ELR (cell line): ENCODE measurements at places on chromosomes 12 and 14.

DNA sequence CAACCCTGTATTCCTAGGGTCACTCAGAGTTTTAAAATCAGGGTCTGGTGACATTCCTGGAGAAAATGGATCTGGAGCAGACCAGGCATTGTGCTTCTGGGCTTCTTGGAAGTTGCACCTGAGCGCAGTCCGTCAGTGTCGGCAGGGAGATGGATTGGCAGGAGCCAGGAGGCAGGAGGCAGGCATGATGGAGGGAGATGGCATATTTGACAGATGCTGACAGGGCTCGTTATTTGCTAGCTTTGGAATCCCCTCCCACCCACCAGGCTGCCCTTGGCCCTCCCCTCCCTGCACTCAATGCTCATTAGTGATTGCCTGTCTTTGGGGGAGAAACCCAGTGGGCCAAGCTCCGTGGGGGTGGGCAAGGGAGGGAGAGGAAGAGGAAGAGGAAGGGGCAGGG is 4.7 kb downstream of the CISTR start:
- DNase-seq: no peak

DNA sequence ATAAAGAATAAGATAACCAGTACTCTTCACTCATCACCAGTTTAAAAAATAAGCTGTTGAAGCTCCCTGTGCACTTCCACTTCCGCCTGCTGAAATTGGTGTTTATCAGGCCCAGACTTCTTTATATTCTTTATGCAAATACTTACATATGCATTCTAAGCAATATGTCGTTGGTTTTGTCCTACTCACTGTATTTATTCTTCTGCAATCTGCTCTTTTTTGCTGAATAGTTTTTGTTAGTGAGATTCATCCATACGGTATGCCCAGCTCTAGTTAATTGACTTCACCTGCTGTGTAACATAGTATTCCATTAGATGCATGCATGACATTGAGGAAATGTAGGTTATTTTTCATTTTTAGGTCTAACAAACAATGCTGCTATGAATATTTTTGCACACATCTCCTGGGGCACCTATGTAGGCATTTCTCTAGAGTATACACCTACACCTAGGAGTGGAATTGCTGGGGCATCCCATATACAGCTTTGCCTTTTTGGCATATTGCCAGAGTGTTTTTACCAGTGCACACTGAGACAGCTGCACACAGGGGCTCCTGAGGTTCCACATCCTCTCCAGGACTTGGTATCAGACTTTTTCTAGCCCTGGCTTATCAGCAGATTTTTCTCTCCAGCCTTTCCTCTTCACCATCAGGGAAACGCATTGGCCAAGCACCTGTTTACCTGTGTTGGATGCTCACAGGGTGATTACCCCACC is 1.0 kb upstream of the NRIP2 start:
- DNase-seq: no peak

DNA sequence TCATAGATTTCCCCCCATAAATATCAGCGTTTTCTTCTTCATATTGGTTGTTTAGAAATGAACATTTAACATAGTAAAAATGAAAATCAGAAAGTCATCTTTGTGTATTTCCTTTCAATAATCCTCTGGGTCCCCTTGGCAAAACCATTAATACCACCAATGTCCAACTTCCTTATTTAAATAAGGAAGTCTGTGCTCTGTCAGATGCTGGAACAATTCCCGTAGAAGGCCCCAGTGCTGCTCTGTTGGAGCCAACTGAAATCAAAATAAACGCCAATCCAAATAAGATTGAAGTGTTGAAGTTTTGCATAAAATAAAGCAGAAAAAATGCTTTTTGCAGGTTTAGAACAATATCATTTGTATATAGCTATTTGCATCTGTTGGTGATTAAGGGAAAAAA is 93.1 kb downstream of the PPM1H start:
- no peak for DNase-seq

GRCh38 chr12:115206801-115207200 is 522.8 kb upstream of the TBX3 start:
- DNase-seq: no peak

- DNase-seq: no peak
These were observed 22.2 kb downstream of the HSD17B6 start for GRCh38 chr12:56785141-56785865.

DNA sequence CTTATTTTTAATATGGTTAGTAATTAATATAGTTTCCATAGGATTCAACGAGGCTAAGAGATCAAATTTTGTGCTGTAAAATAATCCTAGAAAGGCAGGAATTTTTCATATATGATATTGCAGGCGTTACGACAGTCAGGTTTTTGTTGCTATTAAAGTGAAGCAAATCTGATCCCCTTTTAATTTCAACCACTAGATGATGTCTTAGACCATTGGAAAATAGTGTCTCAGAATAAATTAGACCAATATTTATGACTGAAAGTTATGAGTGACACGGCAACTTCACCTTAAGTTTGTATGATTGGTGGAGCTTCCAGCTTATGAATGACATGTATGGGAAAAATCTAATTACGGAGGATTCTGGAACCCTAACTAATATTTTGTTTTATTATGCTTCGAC is 2.5 kb downstream of the TPH2 start:
- DNase-seq: no peak

DNA sequence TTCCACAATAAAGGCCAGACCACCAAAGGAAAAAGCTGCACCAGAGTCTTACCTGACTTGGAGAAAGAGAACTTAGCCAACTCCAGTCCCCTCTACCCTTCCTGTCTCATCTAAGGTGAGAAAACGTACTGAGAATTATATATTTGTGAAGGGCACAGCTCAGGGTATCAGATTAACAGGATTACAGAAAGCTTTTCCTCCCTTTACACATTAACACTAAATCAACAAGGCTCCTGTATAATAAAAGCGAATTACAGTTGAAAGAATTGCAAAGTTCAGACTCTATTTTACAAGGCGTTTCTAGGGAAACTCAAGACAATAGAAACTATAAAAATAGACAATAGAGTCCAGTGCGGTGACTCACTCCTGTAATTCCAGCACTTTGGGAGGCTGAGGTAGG is 82.7 kb upstream of the RPL10L start:
- no peak for DNase-seq

DNA sequence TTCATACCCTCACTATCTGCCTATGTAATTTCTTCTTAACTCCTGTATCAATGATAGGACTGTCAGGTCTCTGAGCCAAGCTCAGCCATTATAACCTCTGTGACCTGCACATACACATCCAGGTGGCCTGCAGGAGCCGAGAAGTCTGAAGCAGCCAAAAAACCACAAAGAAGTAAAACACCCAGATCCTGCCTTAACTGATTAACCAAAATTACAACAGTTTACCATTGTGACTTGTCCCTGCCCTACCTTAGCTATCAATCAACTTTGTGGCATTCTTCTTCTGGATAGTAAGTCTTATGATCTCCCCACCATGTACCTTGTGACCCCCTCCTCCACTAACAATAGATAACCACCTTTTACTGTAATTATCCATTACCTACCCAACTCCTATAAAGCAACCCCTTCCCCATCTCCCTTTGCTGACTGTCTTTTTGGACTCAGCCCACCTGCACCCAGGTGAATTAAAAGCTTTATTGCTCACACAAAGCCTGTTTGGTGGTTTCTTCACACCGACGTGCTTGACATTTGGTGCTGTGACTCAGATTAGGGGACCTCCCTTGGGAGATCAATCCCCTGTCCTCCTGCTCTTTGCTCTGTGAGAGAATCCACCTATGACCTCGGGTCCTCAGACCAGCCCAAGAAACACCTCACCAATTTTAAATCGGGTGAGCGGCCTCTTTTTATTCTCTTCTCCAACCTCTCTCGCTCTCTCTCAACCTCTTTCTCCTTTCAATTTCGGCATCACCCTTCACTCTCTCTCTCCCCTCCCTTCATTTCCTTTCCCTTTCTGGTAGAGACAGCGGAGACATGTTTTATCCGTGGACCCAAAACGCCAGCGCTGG is 11.5 kb upstream of the LGMN start:
- no peak for DNase-seq

DNA sequence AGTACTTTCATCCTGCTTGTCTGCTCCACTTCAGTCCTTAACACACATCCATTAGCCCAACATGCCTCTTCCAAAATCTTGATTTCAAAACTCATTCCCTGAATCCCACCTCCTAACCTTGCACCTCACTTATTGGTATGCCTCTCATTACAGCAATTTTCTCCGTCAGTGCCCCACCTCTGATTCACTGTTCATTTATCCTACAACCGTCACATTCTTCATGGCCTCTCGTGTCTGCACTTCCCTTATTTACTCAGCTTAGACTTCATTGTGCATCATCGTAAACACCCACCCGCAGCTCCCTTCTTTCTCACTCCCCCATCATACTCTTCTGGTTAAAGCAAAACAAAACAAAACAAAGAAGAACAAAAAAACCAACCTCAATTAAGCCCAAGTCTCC is 160.6 kb upstream of the HMGA2 start:
- DNase-seq: peak; percentile 52

- DNase-seq: peak; percentile 91
These were observed 14.9 kb upstream of the IFT81 start for GRCh38 chr12:110109037-110109836.

GRCh38 chr14:80037349-80037748 is 174.0 kb downstream of the DIO2 start:
- no peak for DNase-seq

DNA sequence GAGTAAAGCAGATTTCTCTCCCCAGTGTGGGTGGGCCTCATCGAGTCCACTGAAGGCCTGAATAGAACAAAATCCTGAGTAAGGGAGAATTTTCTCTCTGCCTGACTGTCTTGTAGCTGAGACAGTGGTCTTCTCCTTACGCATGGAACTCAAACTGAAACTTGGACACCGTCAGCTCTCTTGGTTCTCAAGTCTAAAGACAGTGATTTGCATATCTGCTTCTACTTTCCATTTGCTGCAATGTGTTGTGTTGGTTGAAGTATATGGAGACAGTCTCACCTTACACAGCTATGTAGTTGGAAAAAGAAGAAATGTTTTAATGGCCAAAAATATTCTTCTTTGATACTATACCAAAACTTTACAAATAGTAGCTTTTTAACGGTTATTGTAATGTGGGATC is 160.2 kb upstream of the LMNTD1 start:
- no peak for DNase-seq

- peak; percentile 77 for DNase-seq
These were observed 48.0 kb downstream of the CD163L1 start for GRCh38 chr12:7395950-7396349.

DNA sequence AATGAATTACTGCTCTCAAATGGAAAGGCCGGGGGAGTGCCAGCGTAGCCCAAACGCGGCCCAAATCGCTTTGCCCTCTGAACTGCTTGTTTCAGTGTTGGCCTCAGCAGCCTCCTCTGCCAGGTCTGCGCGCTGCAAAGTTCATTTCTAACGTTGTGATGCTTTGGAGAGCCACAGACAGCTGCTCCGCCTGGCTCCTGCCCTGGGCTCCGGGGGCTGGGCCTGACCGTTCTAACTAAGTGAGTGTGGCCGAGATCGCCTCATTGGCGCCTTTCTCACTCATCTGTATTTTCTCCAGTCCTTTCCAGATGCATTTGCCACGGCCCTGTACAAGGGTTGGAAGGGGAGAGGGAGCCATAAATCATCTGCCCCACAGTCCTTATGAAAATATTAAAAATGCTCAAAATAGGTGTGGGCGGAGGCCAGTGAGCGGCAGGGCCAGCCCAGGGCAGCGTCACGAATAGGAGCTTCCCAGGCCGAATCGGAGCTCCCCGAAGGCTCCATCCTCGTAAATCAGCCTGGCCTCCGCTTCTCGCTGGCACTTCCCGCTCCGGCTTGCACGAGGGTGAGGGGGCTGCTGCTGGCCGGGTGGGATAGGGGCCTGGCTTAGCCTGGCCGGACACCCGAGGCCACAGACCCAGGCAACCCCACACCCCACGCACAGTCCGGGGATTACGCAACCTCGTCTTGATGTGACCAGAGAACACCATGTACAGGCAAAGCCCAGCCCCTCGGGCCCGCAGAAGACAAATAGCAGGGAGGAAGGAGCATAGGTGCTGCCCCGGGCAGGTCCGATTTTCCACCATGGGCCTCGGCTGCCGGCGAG is 196.6 kb upstream of the DIO3 start:
- DNase-seq: no peak
